ENCODE measurements at places on chromosomes 3 and 15.

GRCh38 chr15:73925848-73926218 lies 429 bp upstream of the LOXL1 start:
- DNase-seq: no peak

DNA sequence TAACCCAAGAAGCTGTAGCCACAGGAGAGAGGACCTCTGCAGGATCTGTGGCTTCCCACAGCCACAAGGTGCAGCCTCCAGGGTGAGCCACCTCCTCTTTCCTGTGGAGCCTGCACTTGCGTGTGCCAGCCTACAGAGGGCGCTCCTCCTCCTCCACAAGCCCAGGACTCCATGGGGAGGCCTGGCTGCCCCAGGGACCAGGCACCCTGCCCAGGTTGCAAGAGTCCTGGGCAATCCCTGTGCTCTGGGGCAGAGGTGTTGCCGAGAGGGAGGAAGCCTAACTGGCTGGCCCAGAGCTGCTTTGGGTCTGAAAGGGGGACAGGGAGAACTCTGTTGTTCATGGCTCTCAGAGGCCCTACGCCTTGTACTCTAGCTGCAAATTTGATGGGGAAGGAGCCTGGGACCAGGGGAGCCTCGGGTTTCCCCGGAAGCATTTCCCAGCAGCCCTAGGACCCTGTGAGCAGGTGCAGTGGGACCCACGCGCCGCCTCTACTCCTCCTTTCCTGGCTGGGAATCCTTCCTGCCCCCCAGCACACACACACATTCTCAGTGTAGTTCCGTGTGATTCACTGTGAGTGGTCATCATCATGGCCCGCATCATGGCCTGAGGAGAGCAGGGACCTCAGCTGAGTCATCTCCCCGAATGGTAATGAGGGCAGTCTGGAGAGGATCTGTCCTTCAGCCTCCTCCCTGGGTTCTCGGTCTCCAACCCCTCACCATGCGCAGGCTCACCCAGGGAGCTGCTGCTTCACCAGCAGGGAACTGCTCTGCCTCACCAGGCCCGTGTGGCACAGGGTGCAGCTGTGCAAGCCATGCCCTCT lies 24.3 kb downstream of the TBC1D21 start:
- no peak for DNase-seq

DNA sequence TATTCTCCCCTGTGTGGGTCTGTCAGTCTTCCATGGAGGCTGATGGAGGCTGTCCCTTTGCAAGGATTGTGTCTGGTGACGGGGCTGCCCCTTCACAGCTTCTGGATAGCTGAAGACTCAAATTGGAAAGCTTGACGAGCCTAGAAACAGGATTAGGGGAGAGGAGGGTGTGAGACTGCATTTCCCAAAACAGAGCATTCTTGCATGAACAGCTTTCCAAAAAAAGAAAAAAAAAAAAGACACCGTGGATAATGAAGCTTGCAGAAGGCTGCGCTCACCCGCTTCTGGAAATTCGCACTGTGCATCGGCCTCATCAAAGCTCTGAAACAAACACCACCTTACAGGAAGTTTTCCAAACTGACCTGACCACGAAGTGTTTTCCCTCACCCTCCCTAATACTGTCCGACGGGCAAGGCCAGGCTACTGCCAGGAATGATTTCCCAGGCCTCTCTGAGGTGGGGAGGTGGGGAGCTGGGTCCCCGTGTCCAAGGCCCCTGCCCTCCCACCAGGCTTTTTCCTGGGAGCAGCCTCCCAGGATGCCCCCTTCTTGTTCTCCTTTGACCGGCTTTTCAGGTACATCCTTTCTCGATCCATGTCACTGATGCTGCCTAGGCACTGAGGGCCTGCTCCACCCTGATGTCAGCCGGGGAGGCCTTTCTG lies 24.9 kb upstream of the MUC4 start:
- no peak for DNase-seq

GRCh38 chr15:52796228-52796521 lies 6.0 kb upstream of the ONECUT1 start:
- DNase-seq: no peak

GRCh38 chr3:14150491-14151230 lies 25.8 kb downstream of the TMEM43 start:
- DNase-seq: no peak

DNA sequence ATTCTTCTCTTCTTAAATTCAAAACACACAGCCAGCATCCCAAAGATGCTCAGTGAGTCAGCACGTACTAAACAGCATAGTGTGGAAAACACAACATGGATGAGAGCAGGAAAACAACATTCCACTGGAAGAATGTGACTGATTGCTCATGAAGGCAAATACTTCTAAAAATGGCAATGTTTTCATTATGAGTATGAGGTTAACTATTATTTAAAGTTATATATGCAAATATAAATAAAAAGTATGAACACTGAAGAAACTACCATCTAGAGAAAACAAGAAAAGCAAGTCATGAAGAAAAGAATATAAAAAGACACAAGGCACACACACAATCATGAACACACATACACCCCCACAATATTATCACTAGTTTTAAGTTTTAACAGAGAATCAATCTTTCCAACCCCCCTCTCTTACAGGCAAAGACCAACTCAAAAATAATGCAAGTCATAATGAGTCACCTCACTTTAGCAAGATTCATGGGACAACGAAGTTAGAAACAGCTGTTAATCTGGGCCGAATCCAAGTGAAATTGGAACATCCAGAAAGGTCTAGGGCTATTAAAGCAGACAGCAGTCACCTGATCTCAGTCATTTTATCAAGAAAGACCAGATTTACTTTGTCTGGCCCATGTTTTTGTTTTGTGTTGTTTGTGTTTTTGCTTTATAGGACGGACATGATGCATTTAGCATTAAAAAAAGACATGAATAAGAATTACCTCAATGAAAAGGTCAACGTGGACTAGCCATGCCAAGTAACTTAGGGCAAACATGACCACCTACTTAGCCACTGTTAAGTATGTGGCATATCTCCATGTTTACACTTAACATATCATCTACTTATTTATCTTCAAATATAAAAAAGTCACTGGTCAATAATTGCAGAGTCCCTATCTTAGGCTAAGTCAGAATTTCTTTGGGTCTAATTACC lies 18.1 kb downstream of the GBE1 start:
- no peak for DNase-seq

DNA sequence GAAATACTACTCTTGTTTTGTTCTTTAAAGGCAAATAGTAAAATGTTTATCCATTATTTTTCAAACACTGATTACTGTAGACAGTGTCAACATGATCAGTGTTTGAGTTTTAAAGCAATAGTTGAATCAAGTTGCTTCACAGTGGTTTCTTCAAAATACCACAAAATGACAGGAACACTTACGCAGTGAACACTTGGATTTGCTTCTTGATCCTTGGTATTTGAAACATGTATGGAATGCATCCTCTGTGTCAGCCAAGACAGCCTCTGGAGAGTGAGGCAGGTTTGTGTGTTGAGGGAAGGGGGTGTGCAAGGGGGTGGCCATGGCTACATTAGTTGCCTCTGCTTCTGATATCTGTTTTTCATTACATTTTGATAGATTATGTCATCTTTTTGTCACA lies 413.0 kb downstream of the RBMS3 start:
- DNase-seq: no peak

DNA sequence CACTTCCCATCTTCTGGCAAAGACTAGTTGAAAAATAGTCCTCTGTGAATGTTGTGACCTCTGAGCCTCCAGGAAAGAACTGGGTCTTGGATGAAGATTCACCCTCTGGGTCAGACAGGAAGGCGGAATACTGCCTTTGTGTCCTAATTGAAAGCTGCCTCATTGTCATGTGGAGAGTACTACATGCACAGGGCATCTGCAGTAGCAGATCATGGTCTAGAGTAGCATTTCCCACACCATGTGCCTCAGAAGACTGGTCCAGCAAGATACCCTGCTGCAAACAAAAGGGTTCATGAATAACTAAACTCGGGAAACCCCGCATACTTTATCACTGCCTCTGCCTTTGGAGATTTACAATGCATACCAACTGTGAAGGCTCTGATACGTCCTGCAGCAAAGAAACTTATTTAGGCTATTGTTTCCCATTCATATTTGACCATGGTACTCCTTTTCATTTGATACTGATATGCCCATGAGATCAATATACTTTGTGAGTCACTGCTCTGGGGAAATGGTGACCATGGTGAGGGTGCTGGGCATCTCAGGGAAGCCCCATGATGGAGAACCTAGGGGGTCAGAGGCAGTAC lies 22.7 kb downstream of the IRAK2 start:
- no peak for DNase-seq

- DNase-seq: no peak
These were observed 62.4 kb upstream of the TOPAZ1 start for GRCh38 chr3:44179246-44179645.

Measured in NCI-H526 (cell line).